Activated CD4-positive, alpha-beta T cell treated with anti-CD3 and anti-CD28 coated beads, Interleukin-2, amount 10 ng/mL, durations not matched to agents 7 days and 5 days (primary cell): ENCODE measurements at places on chromosomes 7 and 10. TPM values are rescaled to one million over a fixed set of nuclear protein-coding genes. Genes with fewer than 3 reads are reported as not detected.

- DNase-seq, result no peak
Measured at GRCh38 chr7:156764766-156765165, 124.2 kb downstream of the RNF32 start.

GRCh38 chr7:141944811-141945210 lies 2.0 kb downstream of the CLEC5A start:
- DNase-seq, result no peak

The CAMK2B gene
- not detected for total RNA-seq

DNA sequence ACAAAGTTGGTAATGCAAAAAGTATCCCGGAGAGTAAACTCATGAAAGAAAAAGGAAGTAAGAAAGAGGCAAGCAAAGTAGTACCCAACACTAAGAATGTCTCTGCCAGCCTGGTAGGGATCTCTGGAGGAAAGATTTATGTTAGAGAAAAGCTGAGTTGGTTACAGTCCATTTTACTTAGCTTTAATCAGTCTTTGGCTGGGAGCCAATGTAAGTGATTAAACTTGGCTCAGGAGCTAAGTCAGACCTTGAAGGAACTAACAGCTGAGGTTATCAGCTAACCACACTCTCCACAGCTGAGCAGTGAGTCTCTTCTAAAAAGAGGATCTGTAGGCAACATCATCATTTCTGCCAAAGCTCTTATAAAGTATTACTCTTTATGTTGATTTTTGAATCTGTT lies 148.0 kb downstream of the ANKRD7 start:
- no peak for DNase-seq

The PIK3AP1 gene
- 1.1 TPM for total RNA-seq

- DNase-seq, result no peak
Measured at GRCh38 chr7:74479961-74480829, 26.5 kb downstream of the GTF2IRD1 start.

DNA sequence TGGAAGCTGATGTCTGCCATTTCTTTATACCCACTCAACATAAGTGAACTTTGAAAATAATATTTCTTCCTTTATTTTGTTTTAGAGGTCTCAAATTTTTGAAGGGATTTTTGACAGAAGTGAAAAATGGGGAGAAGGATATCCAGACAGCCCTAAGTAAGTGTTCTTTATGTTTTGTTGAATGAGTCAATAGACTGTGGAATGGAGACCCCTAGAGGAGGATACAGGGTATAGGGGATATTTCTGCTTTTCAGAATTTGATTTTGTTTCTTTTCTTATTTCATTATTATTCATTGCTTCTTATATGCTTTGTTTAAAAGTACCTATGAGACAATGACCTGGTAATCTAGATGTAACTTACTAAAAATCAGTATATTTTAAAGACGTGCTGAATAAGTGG lies 34.4 kb downstream of the PLEKHA8 start:
- no peak for DNase-seq

GRCh38 chr7:49855281-49855980 lies 82.0 kb downstream of the VWC2 start:
- no peak for DNase-seq

DNA sequence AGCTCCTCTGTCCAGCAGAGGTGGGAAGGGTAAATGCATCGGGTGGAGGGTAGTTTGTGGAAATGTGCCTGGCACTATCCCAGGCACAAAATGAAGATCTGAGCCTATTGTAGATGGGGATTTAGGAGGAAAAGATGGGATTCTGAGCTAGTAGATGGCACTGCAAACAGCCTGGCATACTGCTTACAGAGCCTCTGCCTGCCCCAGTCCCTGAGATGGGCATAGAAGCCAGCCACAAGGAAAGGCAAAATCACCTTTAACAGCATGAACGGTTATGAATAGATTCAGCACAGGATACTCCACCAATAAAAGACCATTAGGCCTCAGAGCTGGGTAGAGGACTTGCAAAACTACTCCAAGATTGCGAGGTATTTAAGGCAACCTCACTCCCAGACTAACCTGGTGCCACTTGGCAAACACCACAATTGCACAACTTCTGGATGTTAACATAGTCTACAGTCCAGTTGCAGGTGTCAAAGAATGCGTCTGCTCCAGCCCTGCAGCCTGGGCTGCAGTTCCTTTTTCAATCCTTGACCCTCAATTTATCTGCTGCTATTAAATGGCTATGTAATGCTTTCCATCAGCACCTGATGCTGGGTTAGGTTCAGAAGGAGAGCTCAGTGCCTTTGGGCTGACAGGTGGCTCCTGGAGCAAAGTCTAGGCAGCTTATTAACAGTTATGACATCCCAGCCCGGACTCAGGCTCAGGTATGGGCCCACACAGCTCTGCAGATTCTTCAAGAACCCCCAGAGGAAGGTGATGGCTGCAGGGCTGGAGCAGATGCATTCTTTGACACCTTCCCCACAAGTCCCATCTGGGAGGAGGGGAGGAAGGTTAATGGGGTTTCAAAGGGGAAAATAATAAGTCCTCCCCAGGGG lies 34.0 kb downstream of the CDHR3 start:
- no peak for DNase-seq

DNA sequence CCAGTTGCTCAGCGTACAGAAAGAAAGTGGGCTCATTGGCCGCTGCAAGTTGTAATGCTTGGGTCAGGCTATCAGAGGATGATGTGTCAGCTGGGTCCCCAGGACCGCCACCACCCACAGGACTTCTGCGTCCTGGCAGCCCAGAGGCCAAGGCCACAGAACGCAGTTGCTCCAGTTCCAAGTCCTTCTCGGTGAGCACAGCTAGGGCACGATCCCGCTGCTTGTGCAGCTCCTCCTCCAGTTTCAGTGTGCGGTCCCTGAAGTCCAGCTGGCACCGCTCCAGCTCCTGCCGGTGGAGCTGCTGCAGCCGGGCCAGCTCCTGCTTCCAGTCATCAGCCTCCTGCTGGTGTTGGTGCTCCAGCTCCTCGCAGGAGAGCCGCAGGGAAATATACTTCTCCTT lies 3.0 kb downstream of the GCC1 start:
- no peak for DNase-seq

DNA sequence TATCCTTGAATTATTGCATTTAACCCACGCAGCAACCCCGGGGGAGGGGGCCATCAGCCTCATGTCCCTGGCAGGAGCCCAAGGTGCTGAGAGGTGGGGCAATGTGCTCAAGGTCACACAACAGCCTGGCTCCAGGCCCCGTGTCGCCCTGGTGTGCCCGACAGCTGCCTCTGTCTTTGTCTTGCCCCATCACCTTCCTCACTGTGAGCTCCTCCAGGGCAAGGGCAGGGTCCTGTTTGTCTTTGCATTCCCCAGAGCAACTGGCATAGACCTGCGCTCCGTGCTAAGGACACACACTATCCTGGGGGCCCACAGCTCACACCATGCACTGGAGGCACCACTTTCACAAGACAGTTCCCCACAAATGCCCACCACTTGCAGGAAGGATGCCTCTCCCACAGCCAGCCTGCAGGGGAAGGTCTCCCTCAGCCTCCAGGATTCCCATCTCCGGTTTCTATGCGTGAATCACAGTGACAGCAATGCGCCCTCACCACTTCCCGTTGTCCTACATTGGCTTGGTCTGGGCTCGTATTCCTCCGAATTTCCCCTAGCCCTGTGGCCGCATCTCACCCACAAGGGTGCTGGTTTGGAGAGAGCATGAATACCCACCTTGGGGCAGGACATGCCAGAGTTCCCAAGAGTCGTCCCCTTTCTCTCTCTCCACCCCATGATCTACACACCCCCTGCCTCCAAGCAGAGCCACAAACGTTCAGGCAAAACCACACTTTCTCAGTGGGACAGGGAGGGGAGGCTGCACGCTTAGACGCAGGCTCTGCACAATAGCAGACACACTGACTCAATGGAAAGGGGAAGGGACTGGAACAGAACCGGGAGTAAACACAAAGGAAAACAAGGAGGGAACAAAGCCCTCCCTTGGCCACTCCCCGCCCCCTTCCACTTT lies 10.3 kb downstream of the ITPRIP start:
- no peak for DNase-seq

DNA sequence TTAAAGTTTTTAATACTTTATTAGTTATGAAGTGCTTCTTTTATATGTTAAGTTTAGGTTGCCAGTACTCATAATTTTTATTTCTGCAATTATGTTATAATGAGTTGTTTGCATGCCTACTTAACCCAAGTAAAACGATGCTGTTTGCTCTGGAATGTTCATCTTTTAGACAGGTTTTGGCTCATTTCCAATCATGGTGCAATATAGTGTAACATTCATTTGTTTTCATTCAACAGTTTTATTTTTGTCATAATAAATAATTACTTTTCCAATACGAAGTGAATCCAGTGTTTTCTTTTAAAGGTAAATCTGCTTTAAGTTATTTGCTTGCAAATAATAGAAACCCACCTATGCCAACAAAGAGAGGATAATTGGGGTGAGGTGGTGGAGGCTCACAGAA lies 22.1 kb downstream of the ARL5B start:
- DNase-seq, result no peak

DNA sequence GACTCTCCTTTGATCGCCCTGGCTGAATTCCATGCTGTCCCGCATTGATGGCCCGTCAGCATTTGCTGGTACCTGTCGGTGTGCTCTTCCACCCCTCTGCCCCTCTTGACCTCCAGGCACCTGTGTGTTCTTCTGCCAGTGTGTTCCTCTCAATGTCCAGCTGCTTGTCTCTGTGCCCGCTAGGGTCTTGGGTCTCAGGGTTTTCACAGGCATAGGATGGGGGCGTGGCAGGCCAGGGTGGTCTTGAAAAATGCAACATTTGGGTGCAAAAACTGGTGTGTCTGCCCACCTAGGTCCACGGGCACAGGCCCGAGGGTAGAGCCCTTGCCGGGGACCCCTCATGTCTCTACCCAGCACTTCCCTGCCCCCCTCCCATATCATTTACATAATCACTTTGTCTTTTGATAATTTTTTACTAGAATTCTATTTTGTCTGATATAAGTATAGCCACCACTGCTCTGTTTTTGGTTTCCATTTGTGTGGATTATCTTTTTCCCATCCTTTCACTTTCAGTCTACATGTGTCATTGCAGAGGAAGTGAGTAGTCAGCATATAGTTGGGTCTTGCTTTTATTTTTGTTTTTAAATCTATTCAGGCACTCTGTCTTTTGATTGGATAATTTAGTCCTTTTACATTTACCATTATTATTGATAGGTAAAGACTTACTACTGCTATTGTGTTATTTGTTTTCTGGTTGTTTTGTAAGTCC lies 46.6 kb upstream of the ADRA2A start:
- DNase-seq, result no peak

- DNase-seq, result no peak
Measured at GRCh38 chr7:75963381-75963995, 30.9 kb downstream of the TMEM120A start.

- no peak for DNase-seq
Measured at GRCh38 chr7:80039251-80039884, 95.3 kb upstream of the GNAI1 start.

GRCh38 chr7:125606671-125607070 lies 677.0 kb upstream of the POT1 start:
- DNase-seq, result no peak

DNA sequence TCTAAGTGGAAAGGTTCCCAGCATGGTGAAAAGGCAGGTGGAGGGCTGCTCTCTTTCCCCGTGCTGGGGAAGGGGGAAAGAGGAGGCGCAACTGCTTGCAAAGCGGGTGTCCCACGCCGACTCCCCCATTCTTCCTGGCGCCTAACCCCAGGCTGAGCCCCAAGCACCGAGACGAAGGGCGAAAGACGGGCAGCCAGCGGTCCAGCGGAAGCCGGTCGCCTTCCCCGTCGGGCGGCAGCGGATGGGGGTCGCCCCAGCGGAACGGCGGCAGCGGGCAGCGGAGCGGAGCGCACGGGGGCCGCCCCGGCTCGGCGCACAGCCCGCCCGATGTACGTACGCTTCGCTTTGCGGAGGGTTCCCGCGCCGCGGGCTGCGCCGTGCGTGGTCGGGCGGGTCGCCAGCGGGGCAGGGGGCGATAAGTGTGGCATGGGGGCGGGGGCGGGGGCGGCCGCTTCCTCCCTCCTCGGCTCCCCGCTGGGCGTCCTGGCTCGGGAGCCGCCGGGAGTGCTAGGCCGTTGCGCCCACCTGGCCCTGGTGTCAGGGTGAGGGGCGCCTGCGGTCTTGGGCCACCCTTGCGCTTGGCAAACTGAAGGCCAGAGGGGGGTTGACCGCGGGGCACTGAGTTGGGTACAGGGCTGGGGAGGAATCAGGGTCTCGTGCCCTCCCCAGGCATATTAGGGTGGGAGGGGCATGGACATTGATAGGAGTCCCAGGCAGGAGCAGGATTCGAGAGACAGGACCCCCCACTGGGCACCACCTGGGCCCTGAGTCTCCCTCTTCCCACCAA lies 35.2 kb upstream of the HSPB1 start:
- DNase-seq, result no peak

DNA sequence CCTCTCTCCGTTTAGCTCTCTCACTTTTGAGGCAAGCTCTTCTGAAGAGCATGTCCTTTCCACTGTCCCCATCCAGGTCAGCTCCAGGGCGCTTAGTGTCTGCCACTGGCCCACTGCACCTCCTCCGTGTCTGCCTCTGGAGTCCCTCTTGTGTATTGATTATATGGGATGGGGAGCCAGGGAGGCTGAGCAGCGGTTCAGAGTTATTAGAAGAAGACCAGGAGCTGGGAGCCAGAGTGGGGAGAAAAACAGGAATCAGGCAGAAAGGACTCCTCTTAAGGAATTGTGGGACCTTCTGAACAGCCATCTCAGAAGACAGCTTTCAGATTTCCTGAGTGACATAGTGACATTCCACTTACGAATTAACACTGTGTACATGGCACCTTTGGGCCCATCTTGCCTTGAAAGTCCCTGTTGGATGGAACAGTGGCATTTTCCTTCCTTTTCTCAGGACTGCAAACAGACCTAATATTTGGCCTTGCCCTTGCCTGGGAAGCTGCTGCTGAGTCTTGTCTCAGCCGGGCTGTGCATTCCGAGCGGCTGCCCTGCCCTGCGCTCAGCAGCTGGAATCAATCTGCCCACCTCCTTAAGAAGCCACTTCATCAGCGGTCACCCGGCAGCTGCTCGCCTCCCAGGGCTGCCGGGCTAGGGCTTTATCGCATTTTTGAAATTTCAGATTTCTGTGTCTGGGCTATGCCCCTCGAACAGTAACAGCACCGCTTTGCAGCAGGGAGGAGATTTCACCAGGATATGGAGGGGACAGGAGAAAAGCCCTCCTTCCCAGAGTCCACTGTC lies 81.1 kb upstream of the PRKG1 start:
- no peak for DNase-seq

DNA sequence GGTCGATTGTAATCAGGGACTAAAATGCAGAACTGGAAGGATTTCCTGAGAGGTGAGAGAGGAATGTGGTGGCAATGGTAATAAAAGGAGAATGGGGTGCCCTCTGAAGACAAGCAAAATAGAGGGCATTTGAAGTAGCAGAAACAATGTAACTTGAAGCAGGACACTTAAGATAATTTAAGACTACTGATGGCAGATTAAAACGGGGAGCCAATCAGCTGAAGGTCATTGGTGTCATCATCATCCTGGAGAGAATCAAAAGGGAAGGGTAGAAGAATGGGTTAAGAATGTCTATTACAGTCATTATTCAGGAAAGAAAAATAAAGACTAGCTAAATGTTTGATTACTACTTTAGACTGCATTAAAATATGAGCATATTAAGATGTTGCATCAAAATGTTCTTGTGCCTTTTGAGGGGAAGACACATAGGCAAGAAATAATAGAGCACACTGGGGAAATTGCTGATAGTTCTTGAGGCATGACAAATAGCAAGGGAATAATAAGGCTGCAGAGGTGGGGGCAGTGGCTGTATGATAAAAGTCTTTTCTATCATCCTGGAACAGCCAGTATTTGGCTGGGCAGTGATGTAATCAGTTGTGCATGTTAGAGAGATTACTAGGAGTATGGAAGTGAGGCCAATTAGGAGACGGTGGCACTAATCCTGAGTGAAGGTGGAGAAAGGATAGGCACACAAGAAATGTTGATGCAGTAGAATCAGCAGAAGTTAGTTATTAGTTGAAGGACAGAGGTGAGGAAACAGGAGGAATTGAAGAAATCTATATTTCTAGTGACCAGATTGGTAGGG lies 60.2 kb downstream of the CCDC71L start:
- no peak for DNase-seq
